ENCODE measurements at places on chromosomes 2 and 18.

DNA sequence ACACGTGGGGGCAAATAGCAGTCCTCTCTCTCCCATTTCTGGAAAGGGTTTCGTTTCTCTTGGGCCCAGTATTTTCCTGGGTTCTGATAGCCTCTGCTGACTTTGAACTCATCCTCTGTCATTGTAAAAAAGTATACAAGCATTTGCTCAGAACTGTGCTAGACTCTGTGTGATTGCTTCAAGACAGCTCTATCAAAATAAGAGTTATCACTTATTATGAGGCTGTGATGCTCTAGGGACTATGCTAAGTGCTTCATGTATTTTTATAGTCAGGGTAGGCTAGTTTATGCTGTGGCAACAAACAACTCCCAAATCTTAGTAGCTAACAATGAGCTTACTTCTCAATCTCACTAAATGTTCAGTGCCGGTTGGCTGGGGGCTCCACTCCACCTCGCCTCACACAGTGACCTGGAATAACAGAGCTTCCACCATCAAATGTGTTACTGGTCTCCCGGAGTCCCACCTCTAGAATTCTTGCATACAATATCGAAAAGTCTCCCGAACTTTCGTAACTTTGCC, 110.8 kb upstream of the CDC42EP3 start:
- DNase-seq, result no peak

DNA sequence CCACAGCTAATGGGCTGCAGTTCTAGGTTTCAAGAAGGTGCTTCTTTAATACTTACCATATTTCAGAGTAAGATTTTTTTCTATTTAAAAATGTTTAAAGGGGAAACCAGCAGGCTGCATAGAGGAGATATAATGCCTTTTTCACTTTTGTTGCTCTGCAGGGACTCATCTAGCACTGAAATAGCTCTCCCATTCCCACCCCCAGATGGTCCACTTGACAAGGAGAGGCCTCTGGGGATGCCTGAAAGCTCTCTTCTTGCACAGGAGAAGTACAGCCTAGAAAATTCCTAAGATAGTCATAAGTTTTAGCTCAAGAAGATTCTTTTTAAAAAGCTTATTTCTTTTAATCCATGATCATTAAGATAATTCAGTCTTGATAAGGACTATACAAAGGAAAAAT, 126.4 kb downstream of the CDH2 start:
- no peak for DNase-seq

- no peak for DNase-seq
These were observed 90.3 kb upstream of the RAB27B start for GRCh38 chr18:54737986-54738385.

- DNase-seq, result no peak
These were observed 784 bp downstream of the ROCK1 start for GRCh38 chr18:21110713-21111345.

- no peak for DNase-seq
These were observed 43.2 kb upstream of the FHL2 start for GRCh38 chr2:105442056-105442455.

GRCh38 chr2:79039944-79040343, 14.4 kb downstream of the REG3G start:
- no peak for DNase-seq
